ENCODE measurements at places on chromosomes 11 and 22.

GRCh38 chr11:107605061-107606006 is 14.4 kb downstream of the ELMOD1 start:
- no peak for DNase-seq

GRCh38 chr22:20805972-20806471 is 32.1 kb downstream of the SERPIND1 start:
- no peak for DNase-seq

DNA sequence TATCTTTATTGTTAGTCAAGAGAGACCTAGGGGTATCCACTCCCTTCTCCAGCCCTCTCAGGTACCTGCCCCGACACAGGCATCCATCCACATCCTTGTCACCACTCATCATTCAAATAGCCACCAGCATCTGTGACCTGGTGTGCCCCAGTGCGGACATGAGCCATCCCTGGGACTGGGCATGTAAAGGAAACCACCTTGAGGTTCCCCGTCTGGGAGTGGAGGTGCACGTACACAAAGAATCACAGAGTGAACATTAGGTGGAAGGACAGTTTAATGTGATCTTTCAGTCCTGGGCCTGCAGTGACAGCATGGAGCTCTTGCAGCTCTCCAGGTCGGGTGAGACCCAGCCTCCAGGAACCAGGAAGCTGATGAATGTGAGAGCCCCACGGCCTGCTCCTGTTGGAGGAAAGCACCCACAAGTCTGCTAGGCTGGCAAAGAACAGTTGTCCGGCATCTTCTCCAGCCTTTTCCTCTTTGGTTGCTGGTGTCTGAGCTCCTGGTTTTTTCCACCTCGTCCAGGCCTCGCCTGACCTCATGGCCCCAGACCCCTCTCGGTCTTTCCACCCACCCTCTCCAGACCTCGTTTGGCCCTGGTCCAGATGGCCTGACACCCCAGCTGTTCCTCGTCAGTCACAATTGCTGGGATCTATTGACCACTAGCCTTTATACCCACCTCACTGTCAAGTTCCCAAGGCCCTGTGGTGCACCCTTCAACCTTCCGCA is 16.5 kb downstream of the PSMD13 start:
- no peak for DNase-seq

DNA sequence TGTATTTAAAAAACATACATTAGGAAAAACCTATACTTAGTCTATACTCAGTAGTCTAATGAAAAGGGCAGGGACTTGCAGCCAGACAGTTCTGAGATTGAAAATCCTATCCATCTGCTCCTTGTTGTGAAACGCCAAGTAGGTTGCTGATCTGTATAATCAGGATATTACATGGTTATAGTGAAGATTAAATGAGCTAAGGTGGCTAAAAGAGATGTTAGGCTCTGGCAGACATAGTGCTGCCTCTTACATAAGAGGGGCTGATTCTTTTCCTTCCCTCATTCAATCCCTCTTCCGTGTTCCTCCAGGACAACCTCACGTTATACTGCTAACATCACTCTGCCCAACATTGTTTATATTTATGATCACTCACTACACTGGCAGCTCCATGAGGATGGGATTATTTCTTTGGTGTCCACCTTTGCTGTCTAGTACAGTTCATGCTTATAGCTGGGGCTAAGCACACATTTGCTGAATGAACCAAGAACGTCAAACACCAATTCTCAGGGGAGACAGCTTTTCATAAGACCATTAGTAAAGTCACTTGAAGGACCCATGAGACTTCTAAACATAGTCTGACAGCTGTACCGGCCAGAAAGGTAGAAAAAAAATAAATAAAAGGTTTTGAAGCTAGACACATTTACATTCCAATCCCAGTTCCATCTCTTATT is 46.3 kb downstream of the GAB2 start:
- no peak for DNase-seq

DNA sequence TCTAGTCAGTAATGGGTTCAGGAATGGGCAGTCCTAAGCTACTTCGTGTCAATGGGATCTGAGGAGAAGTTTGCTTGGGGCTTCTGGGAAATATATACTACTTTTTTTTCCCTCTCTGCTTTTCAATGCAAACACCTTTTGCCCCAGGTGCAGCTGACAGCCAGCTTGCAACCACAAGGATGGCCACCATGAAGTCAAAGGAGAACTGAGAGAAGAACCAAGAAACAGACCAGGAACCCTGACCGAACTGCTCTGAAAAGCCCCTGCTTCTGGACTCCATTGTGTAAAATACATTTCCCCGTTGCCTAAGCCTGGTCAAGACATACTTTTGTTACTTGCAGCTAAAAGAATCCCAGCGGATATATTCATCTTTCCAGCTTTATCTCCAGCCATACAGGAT is 20.1 kb upstream of the CD44 start:
- no peak for DNase-seq

- DNase-seq = no peak
Measured at GRCh38 chr11:36509201-36509639, 852 bp downstream of the TRAF6 start.

GRCh38 chr11:69878927-69879728 is 59.9 kb upstream of the FGF3 start:
- DNase-seq = peak; percentile 7

- DNase-seq = no peak
Measured at GRCh38 chr11:56624661-56625110, 10.0 kb upstream of the OR5M1 start.

- no peak for DNase-seq
Measured at GRCh38 chr22:42717197-42717928, 3.3 kb downstream of the A4GALT start.

GRCh38 chr11:45899448-45900174 is 7.5 kb downstream of the FREY1 start:
- DNase-seq = peak; percentile 92

DNA sequence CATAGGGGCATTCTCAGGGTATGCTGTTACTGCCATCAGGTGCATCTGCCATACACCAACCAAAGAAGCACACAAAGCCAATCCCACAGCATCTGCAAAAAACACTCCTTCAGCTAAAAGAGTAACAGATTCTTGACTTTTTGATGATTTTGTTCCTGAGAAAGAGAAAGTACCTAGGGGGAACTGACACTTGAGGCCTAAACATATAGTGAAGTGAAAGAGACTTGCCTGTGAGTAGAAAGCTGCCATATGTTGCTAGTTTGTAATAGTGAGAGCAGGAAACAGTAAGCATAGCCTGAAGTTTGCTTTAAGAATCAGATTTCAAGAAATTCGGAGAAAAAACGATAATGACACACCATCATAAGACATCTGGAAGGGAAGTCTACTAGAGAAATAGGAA is 97.9 kb upstream of the CTSC start:
- DNase-seq = no peak

GRCh38 chr11:74009675-74010305 is 905 bp upstream of the UCP3 start:
- no peak for DNase-seq

DNA sequence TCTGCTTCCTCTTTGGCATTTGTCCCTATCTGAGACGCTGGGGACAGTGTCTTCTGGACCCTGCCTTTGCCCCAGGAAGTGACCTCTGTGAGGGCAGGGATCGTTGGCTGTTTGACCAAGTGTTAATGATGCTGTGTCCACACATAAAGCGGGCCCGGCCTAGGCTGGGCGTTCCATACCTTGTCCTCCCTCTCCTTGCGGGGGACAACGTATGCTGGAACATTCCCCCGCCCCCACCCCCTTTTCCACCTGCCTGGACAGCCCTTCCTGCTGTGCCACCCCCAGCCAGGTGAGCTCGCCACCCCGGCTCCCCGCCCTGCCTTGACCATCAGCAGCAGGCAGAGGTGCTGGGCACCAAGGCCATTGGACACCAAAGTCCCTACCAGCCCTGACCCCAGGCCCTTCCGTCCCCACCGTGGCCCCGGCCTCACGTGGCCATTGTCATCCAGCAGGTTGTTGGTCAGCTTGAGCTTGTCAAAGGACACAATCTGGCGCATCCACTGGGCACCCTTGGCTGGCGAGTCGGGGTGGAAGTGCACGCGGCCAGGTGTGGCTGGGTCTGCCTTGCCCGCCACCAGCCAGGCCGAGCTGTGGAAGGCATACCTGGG is 4.1 kb upstream of the NUDT8 start:
- peak; percentile 17 for DNase-seq

Measured in left cardiac atrium (tissue), 4 donors.